ENCODE measurements at places on chromosomes 6 and 20.

DNA sequence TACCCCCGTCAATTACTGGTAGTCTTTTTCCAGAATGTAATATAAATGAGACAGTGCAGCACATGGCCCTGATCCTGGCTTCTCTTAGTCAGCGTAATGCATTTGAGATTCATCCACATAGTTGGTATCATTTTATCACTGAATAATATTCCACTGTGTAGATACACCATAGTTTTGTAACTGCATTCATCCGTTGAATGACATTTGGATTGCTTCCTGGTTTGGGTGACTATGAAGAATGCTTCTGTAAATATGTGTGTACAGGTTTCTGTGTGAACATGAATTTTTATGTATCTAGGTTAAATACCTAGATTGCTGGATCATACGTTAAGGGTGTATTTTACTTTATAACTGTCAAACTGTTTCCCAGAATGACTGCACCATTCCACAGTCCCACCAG is 62.6 kb upstream of the STMND1 start:
- no peak for DNase-seq

DNA sequence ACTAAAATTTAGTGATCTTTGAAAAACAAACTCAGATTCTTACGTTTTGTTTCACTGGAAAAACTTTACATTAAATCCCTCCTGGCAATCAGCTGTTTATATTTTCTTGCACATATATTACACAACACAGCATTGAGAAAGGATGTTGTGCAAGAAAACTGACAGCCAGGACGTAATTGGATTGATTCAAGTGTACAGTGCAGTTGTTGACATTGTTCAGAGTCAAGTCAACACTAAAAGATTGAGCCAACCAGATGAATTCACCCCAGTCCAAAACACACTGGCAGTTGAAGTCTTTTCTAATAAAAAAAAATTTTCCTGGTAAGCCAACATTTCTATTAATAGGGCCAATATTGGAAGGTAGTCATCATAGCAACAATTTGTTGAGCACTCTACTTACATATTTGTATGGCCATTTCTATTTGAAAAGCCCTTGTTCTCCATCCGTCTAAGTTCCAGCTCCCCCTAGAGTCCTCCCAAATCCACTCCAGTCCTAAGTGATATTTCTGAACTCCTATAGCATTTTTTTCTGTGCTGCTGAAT is 20.9 kb upstream of the VNN1 start:
- no peak for DNase-seq

DNA sequence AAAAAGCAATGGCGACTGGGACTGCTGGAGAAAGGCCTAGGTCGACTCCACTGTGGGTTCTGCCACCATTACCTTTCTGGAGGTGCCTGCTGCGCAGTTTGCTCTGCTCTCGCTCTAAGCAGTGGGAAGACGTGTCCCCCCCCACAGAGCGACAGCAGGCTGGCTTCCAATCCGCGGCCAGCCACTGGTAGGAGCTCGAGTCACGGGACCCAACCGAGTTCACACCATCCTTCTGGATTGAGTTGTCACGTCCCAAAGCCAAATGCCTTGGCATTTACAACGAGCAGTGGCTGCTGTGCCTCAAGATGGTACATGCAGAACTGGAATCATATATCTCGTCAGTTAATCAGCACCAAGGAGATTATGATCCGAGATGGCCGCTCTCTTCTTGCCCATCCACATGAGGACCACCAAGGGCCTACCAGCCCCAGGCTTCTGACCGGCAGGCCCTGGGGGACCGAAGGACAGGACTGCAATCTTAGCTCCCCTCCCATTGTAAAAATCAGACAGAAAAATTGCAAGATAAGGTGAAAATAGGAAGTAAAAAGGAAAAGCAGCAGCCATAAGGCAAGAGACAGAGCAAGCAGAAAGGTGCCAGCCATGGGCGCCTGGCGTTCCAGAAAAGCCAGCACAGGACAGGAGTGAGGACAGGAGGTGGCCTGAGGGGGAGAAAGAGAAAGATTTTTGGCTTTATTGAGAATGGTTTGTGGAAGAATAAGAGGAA is 74.4 kb downstream of the TRAM2 start:
- DNase-seq = no peak

- DNase-seq = peak; percentile 32
These were observed 61.9 kb downstream of the GPR6 start for GRCh38 chr6:110039981-110040383.

GRCh38 chr20:56400001-56400640 is 7.7 kb downstream of the CSTF1 start:
- peak; percentile 82 for DNase-seq

DNA sequence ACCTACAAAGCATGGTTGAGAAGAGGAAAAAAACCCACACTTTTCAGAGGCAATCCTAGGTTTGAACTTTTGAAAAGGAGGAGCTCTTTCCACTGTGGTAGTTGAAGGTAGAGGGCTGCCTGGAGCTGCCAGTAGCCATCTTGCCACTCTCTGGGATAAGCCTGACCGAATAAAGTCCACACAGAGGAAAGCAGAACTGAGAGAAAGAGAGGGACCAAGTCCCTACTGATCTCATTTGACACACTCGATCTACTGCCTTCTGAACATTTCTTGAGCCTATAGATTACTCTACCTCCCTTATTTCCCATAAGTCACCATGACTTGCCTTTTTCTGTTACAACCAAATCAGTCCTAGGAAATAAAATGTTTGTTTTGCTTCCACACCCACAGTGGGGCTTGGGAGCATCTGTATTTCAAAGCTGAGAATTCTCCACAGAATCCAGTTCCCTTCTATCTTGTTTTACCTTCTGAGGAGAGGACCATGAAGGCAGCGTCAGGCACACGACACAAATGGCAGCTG is 147.0 kb upstream of the PTPRK start:
- no peak for DNase-seq

GRCh38 chr20:41029150-41029901 is 704 bp downstream of the TOP1 start:
- peak; percentile 41 for DNase-seq

DNA sequence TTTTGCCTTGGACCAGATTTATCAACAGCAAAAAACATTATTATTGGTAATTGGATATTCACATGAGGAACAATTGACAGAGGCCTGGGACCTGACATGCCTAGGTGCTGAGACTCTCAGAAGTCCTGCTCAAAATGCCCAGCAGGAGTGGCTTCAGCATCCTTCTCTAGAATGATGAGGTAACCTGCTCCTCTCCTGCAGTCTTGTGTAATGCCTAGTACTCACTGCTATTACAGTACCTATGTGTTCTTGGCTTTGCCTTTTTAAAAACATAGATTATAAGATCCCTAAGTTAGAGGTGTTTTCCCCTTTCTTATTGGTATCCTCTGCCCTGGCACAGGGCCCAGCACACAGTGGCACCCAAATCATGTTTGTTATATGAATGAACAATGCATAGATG is 230.9 kb downstream of the PKHD1 start:
- no peak for DNase-seq

- DNase-seq = no peak
These were observed 70.5 kb downstream of the CDS2 start for GRCh38 chr20:5197270-5197827.

DNA sequence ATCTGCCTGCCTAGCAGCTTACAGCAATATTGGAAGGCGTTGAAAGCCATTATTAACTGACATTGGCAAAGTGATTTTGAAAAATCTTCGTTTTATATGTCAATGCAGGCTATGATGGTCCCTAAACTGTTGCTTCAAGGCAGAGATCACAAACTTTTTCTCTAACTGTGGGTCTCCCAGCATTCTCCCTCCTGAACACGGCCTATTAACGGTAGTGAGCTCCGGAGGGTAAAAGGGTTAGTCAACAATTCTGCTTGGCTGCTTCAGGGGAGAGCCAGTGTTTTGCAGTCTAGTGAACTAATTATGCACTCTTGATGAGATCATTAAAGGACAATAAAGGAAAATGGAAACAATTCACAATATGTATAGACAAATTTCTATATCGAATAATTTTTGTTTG is 261.8 kb upstream of the QKI start:
- DNase-seq = no peak

DNA sequence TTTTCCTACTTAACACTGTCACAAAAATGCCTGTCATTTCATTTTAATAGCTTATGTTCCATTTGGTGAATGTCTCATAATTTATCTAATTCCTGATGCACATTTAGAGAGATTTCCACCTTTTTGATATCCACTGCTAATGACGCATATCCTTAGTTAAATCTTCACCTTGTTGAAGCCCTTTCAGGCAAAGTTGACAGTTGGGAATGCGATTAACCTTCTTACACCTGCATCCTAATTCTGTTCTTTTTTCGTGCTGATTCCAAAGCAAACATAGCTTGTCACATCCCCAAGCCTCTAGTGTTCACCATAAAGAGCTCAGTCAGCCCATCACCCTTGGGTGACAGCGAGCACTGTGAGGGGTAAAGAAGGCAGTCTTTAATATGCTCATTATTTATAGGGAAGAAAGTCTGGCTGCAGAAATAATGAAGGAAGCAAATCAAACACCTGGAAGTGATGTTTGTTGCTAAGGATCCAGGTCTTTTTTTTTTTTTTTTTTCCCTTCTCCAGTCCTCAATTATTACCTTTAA is 205.6 kb downstream of the DTNBP1 start:
- DNase-seq = no peak

DNA sequence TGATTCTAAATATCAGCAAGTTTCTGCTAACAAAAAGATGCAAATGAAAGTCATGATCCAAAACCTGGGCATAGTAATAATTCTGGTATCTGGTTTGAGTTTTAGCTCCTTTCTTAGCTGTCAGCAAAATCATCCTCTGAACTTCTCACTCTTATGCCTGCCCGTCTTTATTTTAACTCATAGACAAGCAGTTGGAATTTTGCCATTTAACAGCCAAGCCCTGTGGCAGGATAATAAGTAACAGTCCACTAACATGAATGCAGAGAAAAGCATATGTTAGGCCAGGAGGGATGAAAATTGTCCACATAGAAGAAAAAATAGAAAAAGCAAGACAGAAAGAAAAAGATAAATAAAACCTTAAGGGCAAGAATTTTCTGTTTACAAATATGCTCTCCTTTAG is 170.0 kb upstream of the LAMA2 start:
- no peak for DNase-seq

- DNase-seq = no peak
These were observed 83.1 kb downstream of the FKBP5 start for GRCh38 chr6:35605600-35605999.

DNA sequence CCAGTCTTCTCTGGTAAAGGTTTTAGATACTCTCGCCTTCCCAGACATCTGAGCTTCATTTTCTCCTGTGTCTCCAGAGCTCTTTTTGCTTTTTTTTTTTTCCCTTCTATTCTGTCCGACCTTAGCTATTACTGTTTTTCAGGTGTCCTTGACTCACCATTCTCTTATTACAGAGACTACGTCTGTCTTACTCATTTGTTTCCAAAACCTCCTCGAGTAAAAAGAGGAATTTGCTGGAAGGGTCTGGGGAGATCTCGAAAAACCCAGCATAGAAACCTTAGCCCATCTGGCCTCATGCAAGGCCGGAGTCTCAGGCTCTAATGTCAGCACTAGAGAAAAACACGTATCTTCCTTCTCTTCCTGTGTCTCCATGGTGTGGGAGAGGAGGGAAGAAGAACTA is 109.2 kb upstream of the CARMIL1 start:
- DNase-seq = no peak

- DNase-seq = no peak
These were observed 30.2 kb upstream of the MRGBP start for GRCh38 chr20:62766071-62766450.

DNA sequence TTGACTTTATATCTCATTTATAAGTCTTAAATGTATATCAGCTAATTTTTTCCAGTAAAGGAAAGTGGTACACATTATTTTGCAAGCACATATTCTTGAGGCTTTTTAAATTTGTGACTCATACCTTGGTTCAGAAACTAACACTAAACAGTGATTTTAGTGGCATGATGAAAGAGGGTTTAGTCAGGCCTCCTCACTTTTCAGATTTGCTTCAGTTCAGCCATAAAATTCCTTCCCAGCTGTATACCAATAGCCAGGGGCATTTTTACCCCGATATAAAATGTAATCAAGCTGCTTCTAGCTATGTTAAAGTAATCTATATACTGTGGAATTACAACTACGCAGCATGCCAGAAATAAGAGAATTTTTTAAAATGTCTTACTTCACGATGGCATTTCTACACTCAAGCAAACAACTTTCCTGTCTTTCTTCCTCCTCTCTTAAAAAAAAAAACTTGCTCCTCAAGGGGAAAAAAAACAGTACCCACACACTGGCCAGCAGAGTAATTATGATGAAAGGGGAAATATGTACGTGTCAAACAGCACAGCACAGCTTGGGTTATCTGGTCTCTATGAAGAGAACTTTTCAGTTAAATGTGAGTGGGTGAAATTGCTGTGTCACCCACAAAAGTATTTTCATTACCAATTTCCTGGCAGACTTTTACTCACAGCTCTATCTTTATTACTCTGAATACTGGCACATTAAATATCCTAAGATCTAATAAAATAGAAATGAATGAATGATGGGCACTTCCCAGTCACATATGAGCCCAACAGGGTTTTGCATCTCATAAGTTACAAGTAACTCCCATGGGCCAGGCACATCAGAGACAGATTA is 244.8 kb upstream of the TENT5A start:
- DNase-seq = no peak

GRCh38 chr6:138509371-138509770 is 10.1 kb upstream of the NHSL1 start:
- peak; percentile 26 for DNase-seq

GRCh38 chr6:121485359-121485811 is 49.9 kb downstream of the GJA1 start:
- no peak for DNase-seq

DNA sequence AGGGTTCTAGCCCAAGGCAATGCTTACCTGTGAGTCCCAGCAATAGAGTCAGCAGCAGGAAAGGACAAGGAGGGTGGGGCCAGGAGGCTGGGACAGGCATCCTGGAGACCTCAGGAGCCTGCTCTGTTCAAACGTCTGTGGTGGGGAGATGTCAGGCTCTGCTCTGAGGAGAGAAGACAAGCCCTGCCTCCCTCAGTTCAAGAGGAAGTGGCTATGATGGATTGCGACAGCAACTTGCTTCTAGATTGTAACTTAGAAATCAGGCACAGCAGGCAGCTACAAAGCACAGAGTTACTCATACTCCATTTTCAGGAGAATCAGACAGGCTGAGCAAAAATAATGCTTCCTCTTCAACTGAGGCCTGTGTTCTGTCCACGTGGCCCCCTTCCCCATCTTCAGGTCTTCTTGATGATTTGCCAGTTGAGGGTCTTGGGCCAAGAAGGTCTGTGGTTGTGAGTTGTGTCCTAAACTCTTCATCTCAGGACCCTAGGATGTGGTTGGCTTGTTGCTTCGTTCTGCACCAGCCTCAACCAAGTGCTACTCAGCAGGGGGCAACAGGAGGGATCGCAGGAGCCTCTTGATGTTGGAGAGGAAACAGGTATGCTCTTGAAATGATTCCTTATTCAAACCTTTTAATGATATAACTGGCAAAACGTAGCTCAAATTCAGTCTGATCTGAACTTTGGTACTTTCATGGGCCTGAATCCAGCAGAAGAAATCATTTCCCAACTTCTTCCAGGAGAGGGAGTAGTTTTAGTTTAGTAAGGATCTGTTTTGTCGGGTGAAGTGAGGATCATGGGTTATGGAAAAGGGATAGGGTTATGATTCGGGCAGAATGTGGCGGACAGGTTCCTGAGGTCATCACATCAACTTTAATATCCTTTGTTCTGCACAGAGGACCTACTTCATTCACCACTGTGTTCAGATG is 31.0 kb downstream of the SIRPB1 start:
- DNase-seq = no peak

- DNase-seq = no peak
These were observed 2.1 kb upstream of the CST11 start for GRCh38 chr20:23454816-23455215.
